ENCODE measurements at places on chromosomes 4 and X.

GRCh38 chrX:77014377-77015372 lies 432.5 kb upstream of the FGF16 start:
- peak; percentile 62 for DNase-seq

GRCh38 chr4:6343939-6344408 lies 74.3 kb downstream of the WFS1 start:
- no peak for DNase-seq

GRCh38 chr4:154595807-154596206 lies 5.3 kb upstream of the FGA start:
- DNase-seq, result no peak

GRCh38 chr4:171266671-171267070 lies 546.5 kb upstream of the GALNTL6 start:
- no peak for DNase-seq

DNA sequence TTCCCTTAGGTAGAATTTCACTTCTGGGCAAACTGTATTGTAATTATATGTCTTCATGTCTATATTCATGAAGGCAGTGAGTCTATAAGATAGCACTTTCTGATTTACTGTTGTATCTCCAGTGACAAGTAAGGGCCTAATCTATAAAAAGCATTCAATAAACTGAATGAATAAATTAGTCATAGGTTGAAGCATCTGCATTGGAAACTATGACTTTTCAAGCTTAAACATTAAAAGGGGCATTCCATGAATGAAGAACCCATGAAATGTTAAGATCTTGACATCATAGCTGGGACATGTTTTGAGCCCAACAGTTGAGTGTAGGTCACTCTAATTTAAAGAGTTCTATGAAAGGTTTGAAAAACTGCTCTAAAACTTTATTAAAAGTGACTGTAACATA lies 159.3 kb upstream of the LCORL start:
- no peak for DNase-seq

DNA sequence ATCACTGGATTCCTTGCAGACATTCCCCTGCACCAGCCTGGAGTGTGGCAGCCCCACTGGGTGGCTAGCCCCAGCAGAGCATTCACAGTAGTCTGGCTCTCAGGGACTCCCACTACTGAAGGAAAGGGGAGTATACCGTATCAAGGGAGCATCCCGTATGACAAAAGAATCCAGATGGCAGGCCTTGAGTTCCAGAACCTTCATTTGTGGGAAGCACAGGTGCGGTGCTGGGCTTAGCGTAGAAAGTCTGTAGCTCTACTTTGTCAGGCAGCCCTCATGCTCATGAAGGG lies 79.6 kb downstream of the CENPC start:
- no peak for DNase-seq

- no peak for DNase-seq
Measured at GRCh38 chr4:122731676-122732075, 828 bp upstream of the BBS12 start.

DNA sequence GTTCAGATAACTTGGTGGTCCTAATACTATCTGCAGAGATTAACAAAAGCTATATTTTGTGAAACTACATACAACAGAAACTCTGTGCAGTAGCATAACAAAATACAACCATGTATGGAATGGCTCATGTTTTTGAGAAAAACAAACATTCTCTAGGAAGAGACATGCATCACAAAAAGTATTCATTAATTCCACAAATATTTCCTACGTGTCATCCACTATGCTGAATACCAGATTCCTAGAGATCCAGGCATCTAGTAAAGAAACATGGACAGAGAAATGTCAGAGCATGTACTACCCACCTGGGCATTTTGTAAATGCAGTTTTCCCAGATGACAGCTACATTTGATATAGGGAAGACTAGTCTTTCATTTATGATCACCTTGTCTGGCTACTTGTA lies 248.1 kb downstream of the OPHN1 start:
- DNase-seq, result no peak

DNA sequence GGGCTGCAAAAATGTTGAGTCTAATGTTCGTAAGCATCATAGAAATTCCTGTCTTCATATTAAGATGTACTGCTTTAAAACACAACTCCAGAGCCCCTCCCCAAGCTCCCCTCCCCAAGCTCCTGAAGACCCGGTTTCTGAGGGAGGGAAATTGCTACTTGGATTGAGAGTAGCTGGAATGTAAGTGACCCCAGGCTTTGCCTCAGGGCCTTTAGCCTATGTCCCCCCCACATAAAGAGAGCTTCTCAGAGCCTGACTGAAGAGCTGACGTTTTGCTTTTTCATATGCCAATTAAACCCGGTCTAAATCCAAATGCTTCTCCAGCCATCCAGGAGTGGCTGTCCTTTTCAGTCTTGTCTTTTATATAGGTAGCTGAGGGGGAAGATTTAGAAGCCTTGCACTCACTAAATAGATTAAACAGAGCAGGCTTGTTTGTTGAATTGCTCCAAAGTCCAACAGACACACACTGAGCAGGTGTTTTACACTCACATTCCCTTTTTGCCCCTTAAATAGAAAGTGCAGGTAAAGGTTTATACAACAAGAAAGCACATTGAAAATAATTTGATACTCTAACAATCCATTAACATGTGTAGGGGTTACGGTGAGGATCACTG lies 19.6 kb downstream of the ARX start:
- DNase-seq, result no peak

DNA sequence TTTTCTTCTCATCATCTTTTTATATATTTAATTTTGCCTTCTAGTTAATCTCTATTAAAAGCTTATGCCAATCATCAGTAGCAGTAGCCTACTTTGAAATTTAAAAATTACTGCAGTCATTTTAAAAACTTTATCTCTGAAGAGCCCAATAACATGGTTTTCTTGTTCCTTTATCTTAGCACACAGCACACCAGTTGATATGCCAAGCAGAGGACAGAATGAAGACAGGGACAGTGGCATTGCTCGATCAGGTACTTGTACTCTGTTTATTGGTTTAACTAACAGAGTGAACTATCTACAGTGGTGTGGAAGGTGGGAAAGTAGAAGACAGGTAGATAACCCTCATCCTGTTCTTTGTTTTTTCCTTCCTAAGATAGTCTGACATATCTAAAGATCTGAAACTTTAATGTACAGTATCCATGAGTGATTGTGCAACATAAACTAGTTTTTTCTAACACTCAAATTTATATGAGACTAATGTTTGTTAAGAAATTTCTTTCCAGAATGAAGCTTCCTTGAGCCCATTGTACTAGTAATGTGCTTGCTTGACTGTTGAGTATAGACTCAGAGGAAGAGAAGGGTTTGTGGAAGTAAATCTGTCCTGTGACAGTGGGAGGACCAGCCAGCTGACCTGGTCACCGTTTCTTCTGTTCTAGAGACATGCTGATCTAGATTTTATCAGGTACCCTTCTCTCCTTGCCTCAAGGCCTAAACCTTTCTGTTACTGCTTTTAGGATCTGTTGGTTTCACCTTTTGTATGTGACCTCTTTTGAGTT lies 66.6 kb downstream of the FNIP2 start:
- no peak for DNase-seq

DNA sequence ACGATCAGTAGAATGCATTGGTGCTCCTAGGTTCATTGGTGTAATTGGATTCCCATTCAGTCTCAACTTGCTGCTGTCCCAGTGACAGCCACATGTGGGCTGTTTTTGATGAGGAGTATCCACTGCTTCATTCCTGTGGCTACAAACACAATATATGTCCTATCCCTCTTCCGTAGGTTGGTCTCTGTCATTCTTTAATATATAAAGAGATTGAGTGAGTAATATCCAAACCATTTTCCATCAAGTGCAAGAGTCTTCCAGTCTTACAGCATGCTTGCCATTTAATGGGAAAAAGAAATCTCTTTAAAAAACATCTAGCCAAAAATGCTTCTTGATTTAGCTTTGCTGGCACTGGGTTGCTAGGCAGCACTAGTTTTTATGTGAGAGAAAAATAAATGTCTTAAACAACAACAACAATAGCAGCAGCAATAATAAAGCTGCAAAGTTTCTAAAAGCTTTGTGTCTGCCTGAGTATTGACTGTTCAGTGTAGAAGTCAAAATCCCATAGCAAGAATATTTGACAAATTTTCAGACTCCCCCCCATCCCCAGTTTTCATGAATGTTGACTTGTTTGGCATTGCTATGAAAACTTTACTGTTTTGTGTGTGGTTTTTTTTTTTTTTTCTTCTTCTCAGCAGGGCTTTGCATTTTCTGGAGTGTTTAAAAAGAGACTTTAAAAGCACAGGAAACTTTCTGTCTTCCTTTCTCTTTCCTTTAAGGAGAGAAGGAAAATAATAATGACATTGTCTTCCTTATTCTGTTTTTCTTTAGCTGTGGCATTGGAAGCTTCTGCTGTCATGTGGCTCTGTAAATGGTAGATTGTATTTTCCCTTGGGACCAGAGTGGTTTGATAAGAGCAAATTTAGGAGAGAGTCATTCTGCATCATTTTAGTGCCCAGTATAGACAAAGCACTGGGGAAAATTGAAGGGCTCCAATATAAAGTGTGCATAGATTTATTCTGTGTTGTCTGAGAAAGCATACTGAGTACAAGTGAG lies 244.3 kb downstream of the ARHGAP10 start:
- DNase-seq, result no peak

DNA sequence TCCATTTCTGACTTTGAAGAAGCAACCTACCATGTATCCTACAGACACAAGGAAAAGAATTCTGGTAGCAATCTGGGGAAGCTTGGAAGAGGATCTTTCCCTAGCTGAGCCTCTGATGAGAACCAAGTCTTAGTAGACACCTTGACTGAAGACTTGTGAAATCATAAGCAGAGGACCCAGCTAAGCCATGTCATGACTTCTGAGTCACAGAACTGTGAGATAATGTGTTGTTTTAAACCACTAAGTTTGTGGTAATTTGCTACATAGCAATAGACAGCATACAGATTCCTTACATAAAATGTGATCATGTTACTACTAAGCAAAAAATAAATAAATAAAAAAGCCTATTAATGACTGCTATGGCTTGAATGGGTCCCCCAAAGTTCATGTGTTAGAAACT lies 71.3 kb upstream of the ANKRD50 start:
- no peak for DNase-seq

GRCh38 chrX:139692908-139693307 lies 15.1 kb downstream of the MCF2 start:
- DNase-seq, result no peak

GRCh38 chr4:109303140-109303496 lies 660 bp upstream of the COL25A1 start:
- no peak for DNase-seq

DNA sequence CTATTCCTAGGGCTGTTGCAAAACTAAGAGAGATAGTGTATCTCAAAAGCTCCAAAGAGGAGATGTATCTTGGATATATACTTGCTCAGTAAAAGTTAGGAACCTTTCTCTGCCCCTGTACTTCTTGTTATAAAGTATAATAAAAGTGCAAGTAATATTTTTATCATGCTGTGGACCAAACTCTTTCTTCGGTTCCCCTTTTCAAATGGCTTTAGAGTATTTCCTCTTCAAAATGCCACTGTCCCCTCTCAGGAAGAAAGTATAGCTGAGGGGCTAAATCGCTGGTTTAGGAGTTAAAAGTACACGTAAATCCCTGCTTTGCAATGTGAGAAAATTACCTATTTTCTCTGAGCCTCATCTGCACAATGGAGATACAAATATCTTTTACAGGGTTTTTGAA lies 169.1 kb upstream of the FTHL17 start:
- DNase-seq, result no peak

DNA sequence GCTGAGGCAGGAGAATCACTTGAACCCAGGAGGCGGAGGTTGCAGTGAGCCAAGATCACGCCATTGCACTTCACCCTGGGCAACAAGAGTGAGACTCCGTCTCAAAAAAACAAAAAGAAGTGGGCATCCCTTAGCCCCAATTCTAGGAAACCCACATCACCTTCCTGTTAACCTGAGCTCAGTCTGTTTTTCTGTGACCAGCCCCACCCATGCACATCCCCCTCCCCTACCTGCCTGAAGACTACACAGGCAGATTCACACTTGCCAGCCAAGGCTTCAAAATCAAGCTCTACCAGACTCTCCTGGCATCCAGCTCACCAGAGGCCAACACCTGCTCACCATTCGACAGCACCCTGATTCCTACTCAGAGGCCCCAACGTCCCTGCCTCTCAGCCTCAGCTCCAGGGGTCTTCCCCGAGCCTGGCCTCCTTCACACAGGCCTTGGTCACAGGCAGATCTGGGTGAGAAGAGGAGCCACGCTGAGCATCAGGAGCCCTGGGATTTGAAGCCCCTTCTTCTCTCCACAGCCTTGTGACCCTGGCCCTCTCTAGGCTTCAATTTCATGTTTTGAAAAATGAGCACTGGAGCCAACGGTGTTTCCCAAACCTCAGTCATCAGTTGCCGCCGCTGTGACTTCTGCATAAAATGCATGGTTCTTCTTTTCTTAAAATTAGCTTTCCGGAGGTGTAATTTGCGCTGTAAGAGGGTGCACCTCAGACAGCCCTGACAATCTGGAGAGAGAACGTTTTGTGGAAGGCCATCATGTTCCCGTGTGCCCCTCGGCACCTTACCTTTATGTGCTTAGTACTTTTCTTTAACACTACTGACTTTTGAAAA lies 47.3 kb downstream of the JAKMIP1 start:
- no peak for DNase-seq

DNA sequence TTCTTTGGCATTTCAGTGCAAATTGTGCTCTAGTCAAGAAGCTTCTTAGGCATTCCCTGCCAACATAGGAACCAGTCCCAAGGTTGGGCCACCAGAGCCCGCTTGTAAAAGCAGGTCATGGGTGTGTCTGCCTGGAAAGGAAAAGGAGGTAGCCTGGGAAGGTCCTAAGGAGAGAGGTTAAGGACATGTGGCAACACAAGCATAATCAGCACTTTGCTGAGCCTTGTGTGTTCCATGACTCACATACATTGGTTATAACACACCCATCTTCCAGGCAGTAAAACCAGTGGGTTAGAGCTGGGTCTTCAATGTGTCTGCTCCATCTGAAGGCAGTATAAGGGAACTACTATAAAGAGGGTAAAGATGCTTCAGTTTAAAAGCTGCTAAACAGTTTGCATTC lies 165.0 kb downstream of the FHIP1A start:
- DNase-seq, result no peak

DNA sequence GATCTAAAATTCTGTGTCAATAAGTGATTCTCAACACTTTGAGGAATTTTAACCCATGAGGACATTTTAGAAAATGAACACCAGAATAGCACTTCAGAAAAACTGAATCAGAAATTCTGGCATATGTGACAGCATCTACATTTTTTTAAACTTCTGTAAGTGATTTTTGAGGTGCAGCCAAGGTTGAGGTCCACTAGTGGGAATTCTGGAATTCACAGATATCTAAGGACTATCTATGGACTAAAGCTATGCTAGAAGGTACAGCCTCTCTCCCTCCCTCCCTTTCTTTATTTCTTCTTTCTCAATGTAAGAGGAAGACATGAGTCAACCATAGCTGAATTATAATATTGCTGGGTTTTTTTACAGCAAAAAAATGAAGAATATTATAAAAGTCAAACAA lies 508.2 kb upstream of the ATOH1 start:
- no peak for DNase-seq

GRCh38 chrX:117989512-117989911 lies 127.1 kb downstream of the KLHL13 start:
- DNase-seq, result no peak

GRCh38 chrX:16386126-16386525 lies 218.8 kb downstream of the MAGEB17 start:
- no peak for DNase-seq

- DNase-seq, result no peak
Measured at GRCh38 chrX:5595570-5595969, 633.1 kb downstream of the NLGN4X start.

- DNase-seq, result no peak
Measured at GRCh38 chr4:17134565-17134964, 236.1 kb upstream of the LDB2 start.

- DNase-seq, result no peak
Measured at GRCh38 chrX:31376408-31377022, 304.7 kb upstream of the FTHL17 start.

- DNase-seq, result no peak
Measured at GRCh38 chr4:145756244-145756643, 76.3 kb downstream of the C4orf51 start.

All from NCI-H1417 treated with DMSO at 0.1 percent for 48 hours (cell line).